Calu3 (cell line): ENCODE measurements at places on chromosomes 12 and 14. TPM values are rescaled to one million over a fixed set of nuclear protein-coding genes. Genes with fewer than 3 reads are reported as not detected.
A peak's percentile ranks its signal among the peaks of the same experiment; 100 is the strongest.

The KLHL33 gene
- not detected in 2 replicates for total RNA-seq

The IFNG-AS1 gene
- total RNA-seq = not detected in 2 replicates

The SAMD4A gene
- 10.9 and 14.4 TPM in 2 replicates for total RNA-seq

The FLRT2 gene
- total RNA-seq = not detected in 2 replicates

The NUAK1 gene
- 8.0 and 14.3 TPM in 2 replicates for total RNA-seq

GRCh38 chr14:61428261-61428660 lies 106.9 kb downstream of the PRKCH start:
- no peaks in the 10 kb centered on the region for H3K36me3 ChIP-seq
- H3K27me3 ChIP-seq = no peaks in the 10 kb centered on the region
- DNase-seq = no peak
- no peak overlapping the region for H3K4me3 ChIP-seq
- H3K27ac ChIP-seq = no peak overlapping the region

- H3K27ac ChIP-seq = no peak overlapping the region
- DNase-seq = no peak
- H3K27me3 ChIP-seq = peaks cover 62% of the 10 kb centered on the region
Measured at GRCh38 chr14:96039633-96040311, 610 bp downstream of the C14orf132 start.

DNA sequence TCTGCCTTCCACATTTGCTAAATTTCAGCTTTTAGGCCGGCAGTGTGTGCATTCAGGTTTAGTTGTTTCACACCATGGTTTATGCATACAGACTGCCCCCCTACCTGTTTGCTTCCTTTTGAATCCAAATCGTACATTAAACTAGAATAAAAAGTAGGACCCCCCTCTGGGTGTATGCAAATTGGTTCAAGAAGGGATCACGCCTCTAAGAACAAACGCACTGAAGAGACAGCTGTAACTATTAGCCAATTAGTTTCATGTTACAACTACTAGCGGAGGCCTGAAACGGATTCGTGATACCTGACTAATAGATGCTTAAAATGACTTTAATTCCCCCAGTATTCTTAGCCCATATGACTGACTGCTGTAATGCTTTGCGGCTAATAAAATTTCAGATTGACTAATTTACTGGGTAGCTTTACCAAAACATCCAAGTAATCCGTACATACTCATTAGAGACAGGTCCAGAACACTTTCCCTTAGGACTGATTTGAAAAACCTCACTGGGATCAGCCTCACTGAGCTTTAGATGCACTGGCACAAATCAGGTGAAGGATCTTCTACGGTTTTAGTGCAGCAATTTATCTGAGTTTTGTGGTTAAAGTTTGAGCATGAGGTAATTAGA lies 411.8 kb downstream of the NPAS3 start:
- H3K4me3 ChIP-seq = no peak overlapping the region
- H3K27ac ChIP-seq = no peak overlapping the region
- H3K36me3 ChIP-seq = no peaks in the 10 kb centered on the region
- DNase-seq = no peak

- no peak overlapping the region for H3K4me3 ChIP-seq
- H3K27me3 ChIP-seq = no peaks in the 10 kb centered on the region
- no peaks in the 10 kb centered on the region for H3K36me3 ChIP-seq
- no peak overlapping the region for H3K27ac ChIP-seq
Measured at GRCh38 chr14:84288781-84289180, 1241.2 kb upstream of the FLRT2 start.

GRCh38 chr12:87827638-87828264 lies 201.4 kb downstream of the C12orf50 start:
- H3K36me3 ChIP-seq = no peaks in the 10 kb centered on the region
- peaks cover 42% of the 10 kb centered on the region for H3K4me1 ChIP-seq
- no peak overlapping the region for H3K4me3 ChIP-seq
- H3K27me3 ChIP-seq = no peaks in the 10 kb centered on the region
- H3K27ac ChIP-seq = peak overlapping the region; percentile 43

- H3K36me3 ChIP-seq = no peaks in the 10 kb centered on the region
- H3K27me3 ChIP-seq = no peaks in the 10 kb centered on the region
- no peak overlapping the region for H3K27ac ChIP-seq
- no peak overlapping the region for H3K4me3 ChIP-seq
Measured at GRCh38 chr12:72110937-72111650, 161.1 kb upstream of the TRHDE start.

- H3K4me1 ChIP-seq = peaks cover 35% of the 10 kb centered on the region
- H3K27ac ChIP-seq = peak overlapping the region; percentile 96
- H3K4me3 ChIP-seq = peak overlapping the region; percentile 25
- peak; percentile 23 for DNase-seq
Measured at GRCh38 chr12:12606781-12607589, 4.7 kb upstream of the CREBL2 start.

DNA sequence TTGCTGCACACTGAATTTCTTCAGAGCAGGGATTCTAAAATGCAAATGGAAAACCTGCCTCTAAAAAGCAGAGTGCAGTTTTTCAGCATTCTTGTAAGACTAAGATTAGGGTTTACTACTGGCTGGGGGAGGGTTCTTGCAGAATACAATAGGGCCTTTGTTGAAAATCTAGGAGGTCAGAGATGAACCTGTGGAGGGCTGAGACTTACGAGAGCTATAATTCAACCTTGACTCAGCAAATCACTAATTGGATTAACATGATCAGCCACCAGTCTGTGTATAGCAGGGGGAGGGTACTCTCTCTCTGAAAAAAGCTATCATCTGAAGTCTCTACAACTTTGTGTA lies 92.6 kb upstream of the HIF1A start:
- H3K4me3 ChIP-seq = peak overlapping the region; percentile 48
- peak; percentile 36 for DNase-seq
- no peaks in the 10 kb centered on the region for H3K36me3 ChIP-seq
- H3K27ac ChIP-seq = no peak overlapping the region

DNA sequence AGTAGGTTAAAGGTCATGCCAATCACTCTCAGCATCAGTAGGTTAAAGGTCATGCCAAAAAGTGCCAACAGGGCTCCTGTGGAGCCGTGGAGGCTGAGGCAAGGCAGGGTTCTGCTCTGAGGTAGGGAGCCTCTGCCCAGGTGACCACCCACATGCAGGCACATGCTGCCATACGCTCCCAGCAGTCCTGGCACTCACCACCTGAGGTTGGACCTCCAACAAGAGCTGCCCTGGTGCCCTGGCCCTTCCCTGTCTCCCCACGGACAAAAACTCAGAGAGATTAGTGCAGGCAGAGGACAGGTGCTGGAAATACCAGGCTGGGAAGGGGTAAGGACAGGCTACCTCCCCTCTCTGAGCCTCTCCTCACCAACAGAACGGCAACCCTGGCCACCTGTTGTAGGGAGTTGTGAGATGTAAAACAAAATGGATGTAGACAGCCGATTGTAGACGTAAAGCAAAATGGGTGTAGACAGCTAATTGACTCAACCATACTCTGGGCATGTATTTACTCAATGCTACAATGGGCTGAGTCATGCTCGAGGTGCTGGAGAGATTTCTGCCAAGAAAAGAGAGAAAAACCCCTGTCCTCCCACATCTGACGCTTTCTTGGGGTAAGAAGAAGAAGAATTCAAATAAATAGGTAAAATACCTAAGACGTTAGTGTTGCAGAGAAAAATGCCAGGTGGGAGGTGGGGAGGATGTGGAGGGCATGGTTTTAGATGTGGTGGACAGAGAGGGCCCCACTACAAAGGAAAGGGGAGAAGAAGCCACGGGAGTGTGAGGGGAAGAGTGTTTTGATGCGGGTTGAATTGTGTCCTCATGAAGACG lies 32.4 kb downstream of the LTBP2 start:
- peaks cover 14% of the 10 kb centered on the region for H3K4me1 ChIP-seq
- no peaks in the 10 kb centered on the region for H3K36me3 ChIP-seq
- H3K27me3 ChIP-seq = no peaks in the 10 kb centered on the region
- peak overlapping the region; percentile 33 for H3K27ac ChIP-seq
- H3K4me3 ChIP-seq = no peak overlapping the region

DNA sequence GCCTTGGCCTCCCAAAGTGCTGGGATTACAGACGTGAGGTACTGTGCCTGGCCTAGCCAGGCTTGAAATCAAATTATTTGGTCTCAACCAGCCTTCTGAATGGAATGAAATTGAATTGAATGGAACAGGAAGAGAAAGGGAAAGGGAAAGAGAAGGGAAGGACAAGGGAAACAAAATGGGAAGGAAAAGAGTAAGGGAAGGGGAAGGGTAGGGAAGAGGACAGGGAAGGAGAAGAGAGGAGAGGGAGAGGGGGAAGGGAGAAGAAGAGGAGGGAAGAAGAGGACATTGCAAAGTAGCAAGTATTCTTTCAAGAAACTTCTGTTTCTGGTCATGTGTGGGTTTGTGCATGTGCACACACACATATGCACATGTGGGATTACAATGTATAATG lies 97.8 kb downstream of the ITPR2 start:
- no peaks in the 10 kb centered on the region for H3K36me3 ChIP-seq
- H3K27ac ChIP-seq = no peak overlapping the region
- no peak overlapping the region for H3K4me3 ChIP-seq
- no peak for DNase-seq

DNA sequence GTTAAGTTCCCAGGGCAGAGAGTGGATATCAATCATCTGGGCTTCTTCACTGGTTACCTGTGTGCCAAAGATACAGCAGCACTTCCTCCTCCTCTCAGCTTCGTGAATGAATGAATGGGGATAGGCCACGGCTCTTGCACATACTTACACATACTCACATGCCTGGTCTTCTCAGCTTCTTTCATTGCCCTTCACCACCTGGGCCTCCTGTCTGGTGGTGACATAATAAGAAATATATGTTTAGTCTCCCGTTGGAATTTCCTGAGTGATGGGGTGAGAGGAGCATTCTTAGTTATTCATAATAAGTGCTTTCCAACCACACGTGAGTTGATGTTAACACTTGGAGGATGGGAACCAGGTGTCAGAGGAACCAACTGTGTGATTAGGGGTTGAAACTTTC lies 268.1 kb upstream of the RMST start:
- H3K36me3 ChIP-seq = no peaks in the 10 kb centered on the region
- no peak overlapping the region for H3K27ac ChIP-seq
- no peak for DNase-seq
- H3K27me3 ChIP-seq = no peaks in the 10 kb centered on the region
- H3K4me3 ChIP-seq = no peak overlapping the region

GRCh38 chr12:39682689-39683477 lies 63.3 kb upstream of the ABCD2 start:
- no peak for DNase-seq
- no peak overlapping the region for H3K4me3 ChIP-seq
- no peaks in the 10 kb centered on the region for H3K4me1 ChIP-seq
- H3K27ac ChIP-seq = no peak overlapping the region
- no peaks in the 10 kb centered on the region for H3K36me3 ChIP-seq

DNA sequence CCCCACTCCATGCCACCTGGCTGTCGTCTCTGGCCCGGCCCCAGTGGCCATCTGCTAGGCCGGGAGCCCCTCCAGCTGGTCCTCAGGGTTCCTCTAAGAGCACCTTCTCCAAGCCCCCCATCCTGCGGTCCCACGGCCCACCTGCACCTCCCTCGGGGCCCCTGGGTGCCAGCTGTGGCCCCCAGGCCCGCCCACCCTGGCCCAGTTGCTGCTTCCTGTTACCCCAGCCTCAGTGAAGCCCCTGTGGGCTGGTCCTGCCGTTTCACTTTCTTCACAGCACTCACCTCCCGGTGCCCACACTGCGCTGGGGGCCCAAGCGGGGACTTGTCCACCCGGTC lies 27.6 kb upstream of the NUDT14 start:
- H3K27ac ChIP-seq = peak overlapping the region; percentile 42
- DNase-seq = no peak
- H3K4me1 ChIP-seq = peaks cover 7% of the 10 kb centered on the region
- H3K36me3 ChIP-seq = peaks cover 9% of the 10 kb centered on the region
- H3K27me3 ChIP-seq = no peaks in the 10 kb centered on the region

DNA sequence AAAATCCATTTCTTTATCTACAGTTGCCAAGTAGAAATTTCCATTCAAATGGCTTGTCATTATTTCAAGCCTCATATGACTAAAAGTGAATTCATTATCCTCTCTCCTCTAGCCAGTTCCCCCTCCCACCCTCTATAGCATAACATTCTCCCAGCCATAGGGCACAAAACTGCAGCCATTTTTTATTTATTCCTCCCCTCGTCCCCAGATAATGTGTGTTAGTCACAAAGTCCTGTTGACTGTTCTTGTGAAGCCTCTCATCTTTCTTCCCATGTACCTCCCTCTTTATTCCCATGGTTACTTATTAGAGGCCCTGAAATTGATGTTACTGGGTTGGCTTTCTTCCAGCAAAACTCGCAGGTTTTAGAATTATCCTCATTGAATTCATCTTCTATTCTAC lies 13.2 kb downstream of the RTN1 start:
- H3K36me3 ChIP-seq = no peaks in the 10 kb centered on the region
- no peak for DNase-seq
- H3K4me3 ChIP-seq = no peak overlapping the region
- H3K4me1 ChIP-seq = no peaks in the 10 kb centered on the region
- no peak overlapping the region for H3K27ac ChIP-seq

DNA sequence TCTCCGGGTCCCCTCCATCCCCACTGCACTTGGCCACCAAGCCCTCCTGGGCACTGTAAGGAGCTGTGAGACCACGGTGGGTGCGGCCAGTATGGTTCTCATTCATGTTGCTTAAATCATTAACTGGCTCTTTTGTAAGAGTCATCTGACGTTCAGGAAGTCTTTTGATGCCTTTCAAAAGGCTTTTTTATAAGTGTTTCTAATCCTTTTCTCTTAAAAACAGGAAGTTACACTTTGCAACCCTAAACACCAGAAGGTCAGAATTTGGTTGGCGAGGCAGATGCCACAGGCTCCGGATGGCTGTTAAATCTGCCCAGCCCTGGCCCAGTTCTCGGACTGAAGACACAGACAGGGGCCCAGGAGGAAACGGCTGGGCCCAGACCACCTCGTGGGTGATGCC lies 26.1 kb upstream of the DIO3 start:
- H3K27me3 ChIP-seq = peaks cover 9% of the 10 kb centered on the region
- H3K27ac ChIP-seq = no peak overlapping the region
- H3K36me3 ChIP-seq = peaks cover 4% of the 10 kb centered on the region
- peak; percentile 54 for DNase-seq
- H3K4me3 ChIP-seq = no peak overlapping the region
- H3K4me1 ChIP-seq = peaks cover 22% of the 10 kb centered on the region

- no peaks in the 10 kb centered on the region for H3K27me3 ChIP-seq
- no peak overlapping the region for H3K4me3 ChIP-seq
- H3K27ac ChIP-seq = no peak overlapping the region
- H3K36me3 ChIP-seq = peaks cover 22% of the 10 kb centered on the region
Measured at GRCh38 chr12:46379352-46379751, 6.8 kb upstream of the SLC38A2 start.

DNA sequence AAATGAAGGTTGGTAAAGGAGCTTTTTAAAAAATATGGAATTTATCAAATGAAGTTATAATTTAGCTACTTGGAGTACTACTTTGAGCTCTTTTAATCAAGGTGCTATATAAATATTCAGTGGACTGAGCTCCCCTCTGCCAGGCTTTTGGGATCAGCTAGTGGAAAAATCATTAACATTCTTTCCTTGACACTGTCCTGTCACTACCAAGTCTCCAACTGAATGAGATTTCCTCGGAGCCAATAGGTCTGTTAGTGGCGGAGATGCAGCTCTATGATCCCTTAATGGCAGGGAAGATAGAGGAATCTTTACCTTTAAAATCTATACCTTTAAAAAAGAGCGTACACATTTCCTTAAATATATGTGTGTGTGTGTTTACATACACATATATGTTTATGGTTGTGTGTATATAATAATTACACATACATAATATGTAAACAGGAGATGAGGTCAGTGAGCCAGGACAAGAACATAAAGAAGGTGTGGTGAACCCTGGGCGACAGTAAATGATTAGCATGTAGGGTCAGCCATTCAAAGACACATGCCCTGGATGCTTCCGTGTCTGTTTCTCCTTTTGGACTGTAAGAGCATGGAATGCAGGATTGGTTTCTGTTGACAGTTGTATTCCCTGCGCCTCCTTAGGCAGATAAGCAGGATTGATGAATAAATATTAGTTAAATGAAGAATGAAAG lies 47.7 kb upstream of the ATP2A2 start:
- H3K4me1 ChIP-seq = peaks cover 21% of the 10 kb centered on the region
- no peaks in the 10 kb centered on the region for H3K27me3 ChIP-seq
- no peaks in the 10 kb centered on the region for H3K36me3 ChIP-seq
- no peak for DNase-seq
- no peak overlapping the region for H3K27ac ChIP-seq
